GM10248 (cell line): ENCODE measurements at places on chromosomes 1 and 21.

- no peak for DNase-seq
Measured at GRCh38 chr1:65541865-65542264, 121.4 kb downstream of the LEPR start.

DNA sequence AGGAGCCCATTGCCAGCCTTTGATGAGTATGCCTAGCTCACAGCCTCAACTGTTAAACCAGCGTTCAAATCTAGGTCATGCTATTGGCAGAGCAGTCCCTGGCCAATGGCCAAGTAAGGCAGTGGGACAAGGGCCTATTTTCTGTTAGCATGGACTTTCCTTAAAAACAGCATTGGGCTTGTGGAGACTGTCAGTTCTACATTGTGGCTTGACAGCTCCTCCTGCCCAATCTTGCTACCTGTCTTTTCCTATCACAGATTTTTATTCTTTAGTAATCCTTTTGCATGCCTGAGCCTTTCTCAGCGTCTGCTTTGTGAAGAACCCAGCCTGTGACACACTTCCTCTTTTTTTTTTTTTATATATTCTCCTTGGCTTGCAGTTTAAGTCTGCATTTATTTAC, 56.4 kb downstream of the DIP2A start:
- DNase-seq: peak; percentile 42

GRCh38 chr1:228333739-228334115, 72.9 kb downstream of the TRIM11 start:
- no peak for DNase-seq

- DNase-seq: peak; percentile 90
Measured at GRCh38 chr1:155061381-155062150, 2.0 kb upstream of the EFNA4 start.

- DNase-seq: no peak
Measured at GRCh38 chr1:21716169-21716568, 47.0 kb upstream of the RAP1GAP start.

DNA sequence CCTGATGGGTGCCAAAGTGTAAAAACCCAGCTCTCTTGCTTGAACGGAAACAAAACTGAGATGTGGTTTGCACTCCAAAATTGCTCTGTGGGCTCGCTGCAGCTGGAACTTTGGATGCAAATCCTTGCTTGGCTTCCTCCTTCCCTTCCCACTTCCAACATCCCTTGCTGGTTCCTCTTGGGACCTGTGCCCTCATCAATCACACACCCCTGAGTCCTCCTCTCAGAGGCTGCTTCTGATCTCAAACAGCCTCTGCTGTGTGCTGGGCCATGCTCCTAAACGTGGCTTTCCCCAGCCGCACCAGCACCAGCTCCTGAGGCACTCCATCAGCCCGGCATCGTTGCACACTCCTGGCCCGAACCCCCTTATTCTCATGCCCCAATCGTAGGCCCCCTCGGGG, 124.3 kb upstream of the RAB4A start:
- DNase-seq: no peak

GRCh38 chr1:109960745-109961094, 23.8 kb upstream of the AHCYL1 start:
- DNase-seq: no peak

DNA sequence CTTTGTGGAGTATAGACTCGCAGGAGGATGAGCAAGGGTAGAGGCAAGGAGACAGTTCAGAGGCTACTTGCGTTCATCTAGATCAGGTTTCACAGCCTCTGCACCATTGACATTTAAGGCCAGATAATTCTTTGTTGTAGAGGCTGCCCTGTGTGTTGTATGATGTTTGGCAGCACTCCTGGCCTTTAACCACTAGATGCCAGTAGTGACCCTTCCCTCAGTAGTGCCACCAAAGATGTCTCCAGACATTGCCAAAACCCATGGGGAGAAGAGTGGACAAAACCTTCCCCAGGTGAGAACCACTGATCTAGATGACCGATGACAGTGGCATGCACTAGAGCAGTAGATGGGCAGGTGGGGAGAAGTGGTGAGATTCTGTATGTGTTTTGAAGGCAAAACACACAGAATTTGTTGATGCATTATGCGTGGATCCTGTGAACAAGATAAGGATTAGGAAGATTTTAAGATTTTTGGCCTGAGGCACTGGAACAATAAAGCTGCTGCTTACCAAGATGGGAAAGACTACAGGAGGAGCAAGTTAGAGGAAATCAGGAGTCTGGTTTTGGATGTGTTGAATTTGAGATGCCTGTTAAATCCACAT, 9.9 kb upstream of the COG2 start:
- no peak for DNase-seq

DNA sequence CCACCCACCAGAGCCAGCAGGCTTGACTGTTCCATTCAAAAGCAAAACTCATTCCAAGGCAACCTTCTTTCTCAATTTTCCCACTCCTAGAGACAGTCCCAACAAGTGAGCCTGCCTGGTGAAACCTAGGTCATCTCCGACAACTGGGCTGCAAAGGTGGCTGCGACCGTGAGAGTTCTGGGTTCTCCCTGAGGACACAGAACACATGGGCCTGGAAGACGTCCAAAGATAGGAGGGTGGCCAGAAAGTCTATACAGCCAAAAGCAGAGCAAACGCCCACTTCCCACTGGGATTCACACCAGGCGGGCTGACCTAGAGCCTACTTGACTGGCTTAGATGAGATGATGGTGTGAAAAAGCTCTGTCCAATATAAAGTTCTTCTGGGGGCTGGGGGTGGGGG, 90.2 kb upstream of the GRIK3 start:
- no peak for DNase-seq

DNA sequence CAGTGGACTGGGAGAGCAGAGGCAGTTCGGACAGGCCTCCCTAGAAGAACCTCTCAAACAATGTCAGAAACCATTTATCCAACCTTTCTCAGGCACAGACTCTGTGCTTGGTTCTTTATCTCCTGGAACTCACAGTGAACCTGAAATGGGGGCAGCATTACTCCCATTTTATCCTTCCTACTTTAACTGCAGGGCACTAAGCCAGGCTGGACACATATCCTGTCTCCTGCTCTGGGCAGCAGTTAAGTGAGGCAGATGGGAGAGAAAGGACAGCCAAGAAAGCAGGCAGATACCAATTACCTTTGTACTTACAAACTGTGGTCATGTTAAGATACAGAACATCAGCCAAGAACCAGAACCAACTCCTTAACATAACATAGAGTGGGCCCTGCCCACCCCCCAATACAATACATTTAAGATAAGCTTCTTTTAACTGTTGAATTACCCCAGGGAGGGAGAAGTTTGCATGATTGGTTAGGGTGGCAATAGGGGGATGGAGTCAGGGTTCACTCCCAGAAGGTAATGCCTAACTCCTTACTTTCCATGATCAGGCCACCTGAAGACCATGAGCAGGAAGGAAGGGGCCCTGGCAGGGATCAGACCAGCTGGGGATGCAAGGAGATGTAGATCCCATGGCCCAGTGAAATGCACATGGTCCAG, 10.9 kb downstream of the KDF1 start:
- DNase-seq: no peak

DNA sequence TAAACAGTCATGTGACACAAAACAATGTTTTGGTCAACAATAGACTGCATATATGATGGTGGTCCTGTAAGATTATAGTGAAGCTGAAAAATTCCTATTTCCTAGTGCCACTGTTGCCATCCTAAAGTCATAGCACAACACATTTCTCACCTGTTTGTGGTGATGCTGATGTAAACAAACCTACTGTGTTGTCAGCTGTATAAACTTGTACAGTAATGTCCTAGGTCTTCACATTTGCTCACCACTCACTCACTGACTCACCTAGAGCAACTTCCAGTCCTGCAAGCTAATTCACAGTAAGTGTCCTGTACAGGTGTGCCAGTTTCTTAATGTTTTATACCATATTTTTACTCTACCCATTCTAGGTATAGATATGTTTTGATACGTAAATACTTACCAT, 326.1 kb upstream of the USP24 start:
- DNase-seq: no peak

DNA sequence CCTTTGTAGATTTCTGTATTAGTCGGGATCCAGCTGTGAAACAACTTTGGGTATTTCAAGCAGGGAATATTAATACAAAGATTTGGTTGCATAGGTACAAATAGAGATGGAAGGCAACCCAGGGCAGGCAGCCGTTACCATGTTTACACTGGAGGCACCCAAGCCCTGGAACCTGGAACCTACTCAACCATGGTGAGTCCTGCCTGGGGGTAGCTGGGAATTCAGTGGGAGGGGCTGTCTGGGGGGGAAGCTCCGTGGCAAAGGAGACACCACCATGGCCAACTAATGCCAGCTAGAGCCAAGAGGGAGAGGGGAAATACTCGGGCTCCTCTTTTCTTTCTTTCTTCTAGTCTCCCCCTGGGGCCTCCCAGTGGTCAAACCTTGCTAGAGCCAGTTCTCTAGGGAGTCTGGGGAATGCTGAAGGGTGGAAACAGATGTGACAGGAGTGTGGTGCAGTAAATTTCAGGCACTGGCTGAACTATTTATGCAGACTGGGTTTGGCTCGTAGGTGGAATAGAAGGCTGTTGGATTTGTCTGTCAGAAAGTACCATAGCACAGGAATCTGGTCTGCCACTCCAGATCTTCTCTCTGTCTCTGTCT, 91.9 kb upstream of the CACNA1E start:
- DNase-seq: no peak

DNA sequence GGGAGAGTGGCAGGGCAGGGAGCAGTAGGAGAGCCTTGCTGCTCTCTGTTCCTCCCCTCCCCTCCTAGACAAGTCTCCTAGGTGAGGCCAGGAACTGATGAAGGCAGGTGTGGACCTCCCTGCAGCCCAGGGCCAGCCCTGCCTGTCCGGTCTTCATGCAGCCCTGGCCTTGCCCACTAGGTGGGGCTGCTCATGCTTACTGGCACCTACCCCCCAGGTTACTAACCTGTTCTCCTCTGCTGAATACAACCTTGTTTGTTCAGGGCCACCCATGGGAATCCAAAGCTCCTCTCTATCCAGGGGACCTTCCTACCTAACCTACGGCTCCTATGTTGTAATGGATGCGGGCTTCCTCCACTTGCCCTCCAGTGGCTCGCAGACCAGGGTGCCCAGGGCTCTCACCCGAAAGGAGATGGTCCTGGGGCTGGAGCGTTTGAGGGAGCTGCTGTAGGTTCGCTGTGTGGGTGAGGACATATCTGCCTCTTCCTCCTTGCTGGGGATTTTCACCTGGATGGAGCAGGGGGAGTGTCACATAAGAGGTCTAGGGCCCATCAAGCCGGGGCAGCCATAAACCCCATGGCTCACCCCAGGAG, 7.9 kb upstream of the TNNT2 start:
- DNase-seq: peak; percentile 85

DNA sequence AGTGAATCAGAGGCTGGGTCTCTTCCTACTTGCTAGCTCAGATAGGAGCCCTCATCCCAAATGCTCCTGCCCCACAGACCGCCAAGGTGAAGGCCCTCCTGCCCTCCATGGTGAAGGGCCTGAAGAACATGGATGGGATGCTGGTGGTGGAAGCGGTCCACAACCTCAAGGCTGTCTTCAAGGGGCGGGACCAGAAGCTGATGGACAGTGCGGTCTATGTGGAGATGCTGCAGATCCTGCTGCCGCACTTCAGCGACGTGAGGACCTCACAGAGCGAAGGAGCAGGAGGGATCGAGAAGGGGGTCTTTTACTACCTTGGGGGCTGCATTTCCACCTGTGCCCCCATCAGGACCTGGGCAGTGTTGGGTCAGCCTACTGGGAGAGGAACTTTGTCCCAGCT, 14.6 kb upstream of the TTC4 start:
- DNase-seq: no peak

GRCh38 chr1:15276691-15277446, 29.8 kb downstream of the FHAD1 start:
- DNase-seq: no peak

DNA sequence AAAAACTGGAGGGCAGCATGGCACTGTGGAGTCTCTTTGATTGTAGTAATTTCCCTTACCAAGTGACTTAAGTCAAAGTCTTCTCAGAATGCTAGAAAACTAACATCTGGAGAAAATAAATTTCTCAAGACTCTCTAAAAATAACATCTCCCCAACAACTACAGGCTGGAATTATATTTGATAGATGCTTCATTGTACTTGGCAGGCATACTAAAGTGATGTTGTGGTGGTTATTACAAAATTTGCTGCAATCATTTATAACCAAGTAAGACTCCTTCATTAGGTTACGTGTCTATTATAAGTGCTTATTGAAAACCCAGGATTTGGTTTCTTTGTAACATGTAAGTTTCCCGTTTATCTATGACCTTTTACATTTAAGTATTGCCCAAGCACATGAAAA, 132.9 kb upstream of the NRIP1 start:
- DNase-seq: no peak

DNA sequence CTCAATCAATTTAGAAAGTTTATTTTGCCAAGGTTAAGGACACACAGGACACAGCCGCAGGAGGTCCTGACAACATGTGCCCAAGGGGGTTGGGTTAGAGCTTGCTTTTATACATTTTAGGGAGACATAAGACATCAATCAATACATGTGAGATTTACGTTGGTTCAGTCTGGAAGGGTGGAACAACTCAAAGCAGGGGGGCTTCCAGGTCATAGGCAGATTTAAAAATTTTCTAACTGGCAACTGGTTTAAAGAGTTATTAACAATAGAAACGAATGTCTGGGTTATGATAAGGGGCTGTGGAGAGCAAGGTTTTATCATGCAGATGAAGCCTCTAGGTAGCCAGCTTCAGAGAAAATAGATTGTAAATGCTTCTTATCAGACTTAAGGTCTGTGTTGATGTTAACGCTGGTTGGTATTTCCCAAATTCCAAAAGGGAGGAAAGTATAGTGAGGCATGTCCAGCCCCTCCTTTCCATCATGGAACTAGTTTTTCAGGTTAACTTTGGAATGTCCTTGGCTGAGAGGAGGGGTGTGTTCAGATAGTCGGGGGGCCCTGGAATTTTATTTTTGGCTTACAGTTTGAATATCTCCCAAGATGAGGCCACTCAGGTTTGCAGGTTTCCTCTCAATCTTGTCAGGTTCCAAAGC, 31.0 kb upstream of the TGFBR3 start:
- DNase-seq: no peak

DNA sequence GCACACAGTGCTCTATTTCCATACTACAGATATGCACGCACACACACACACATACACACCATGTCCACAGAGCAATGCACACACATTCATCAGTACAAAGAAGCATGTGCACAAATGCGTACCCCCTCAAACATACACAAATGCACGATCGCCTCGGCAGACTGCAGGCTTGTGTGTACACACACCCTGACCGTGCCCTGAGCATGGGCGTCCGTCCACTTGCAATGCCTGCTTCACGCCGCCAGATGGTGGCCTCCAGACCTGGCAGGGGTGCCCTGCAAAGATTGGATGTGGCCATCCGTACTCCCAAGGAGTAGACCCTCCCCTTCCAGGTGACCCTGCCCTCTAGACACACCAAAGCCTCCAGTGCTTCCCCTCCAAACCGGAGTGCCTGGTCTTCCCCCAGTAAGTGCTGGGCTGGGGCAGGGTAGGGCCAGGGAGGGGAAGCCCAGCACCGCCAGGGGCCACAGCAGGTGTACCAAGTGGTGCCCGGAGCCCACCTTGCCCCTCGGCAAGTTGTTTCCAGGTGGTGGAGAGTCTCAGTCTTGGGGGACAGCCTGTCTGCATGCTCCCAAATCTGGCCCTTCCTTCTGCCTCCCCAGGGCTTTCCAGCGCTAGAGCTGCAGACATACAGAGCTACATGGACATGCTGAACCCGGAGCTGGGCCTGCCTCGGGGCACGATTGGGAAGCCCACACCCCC, 20.6 kb downstream of the ESPN start:
- DNase-seq: no peak
